Sigmoid colon (tissue), 7 donors: ENCODE measurements at places on chromosomes 5 and 9. TPM values are rescaled to one million over a fixed set of nuclear protein-coding genes. Genes with fewer than 3 reads are reported as not detected.

Gene DDX4
- total RNA-seq: 0.33 TPM

Gene KCNMB1
- total RNA-seq: 38.6 TPM

DNA sequence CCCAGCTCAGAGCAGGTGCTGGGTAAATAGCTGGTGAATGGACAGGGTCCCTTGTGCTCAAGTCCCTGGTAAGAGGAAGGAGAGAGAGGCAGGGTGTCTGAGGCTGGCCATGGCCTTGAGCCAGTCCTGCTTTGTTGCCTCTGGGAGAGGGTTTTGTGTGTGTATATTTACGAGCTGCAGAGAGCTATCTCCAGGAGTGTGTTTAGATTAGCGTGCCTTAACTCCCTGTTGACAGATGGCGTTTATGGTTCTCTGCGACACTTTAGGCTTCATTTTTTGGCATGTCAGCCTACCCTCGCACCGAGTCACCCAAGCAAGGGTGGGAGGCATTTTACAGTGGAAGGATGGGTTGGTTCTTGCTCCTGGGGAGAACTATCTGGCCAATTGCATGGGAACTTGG lies 22.2 kb downstream of the HMCN2 start:
- peak overlapping the region; percentile 91 for H3K27ac ChIP-seq
- no peaks in the 10 kb centered on the region for H3K36me3 ChIP-seq
- no peaks in the 10 kb centered on the region for H3K27me3 ChIP-seq
- H3K4me3 ChIP-seq: no peak overlapping the region
- DNase-seq: no peak
- H3K4me1 ChIP-seq: peaks cover 86% of the 10 kb centered on the region

DNA sequence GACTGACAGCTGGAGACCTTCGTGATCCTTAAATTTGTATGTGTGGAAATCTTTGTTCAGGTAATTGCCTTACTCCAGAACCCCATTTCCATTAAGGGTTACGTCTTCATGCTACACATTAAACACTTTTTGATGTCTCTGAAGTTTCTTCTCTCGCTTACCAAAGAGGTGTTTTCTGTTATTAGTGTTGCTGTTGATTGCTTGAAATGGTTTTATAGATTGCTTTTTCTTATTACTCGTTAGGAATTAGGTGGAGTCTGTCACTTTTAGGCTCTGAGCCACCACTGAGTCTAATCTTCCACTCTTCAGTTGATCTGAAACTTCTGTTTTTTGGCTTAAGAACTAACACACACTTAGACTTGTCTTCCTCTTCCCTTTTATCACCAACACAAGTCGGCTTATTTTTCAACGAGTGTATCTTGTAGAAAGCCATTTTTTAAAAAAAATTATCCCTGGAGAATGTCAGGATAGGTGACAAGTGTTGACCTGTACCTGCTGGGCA lies 62.2 kb upstream of the PPARGC1B start:
- H3K4me3 ChIP-seq: no peak overlapping the region
- no peaks in the 10 kb centered on the region for H3K36me3 ChIP-seq
- no peak overlapping the region for H3K27ac ChIP-seq

GRCh38 chr5:1756481-1756880 lies 43.2 kb downstream of the MRPL36 start:
- H3K4me3 ChIP-seq: no peak overlapping the region
- no peaks in the 10 kb centered on the region for H3K36me3 ChIP-seq
- no peak for DNase-seq
- H3K27me3 ChIP-seq: peaks cover 9% of the 10 kb centered on the region
- no peaks in the 10 kb centered on the region for H3K4me1 ChIP-seq

DNA sequence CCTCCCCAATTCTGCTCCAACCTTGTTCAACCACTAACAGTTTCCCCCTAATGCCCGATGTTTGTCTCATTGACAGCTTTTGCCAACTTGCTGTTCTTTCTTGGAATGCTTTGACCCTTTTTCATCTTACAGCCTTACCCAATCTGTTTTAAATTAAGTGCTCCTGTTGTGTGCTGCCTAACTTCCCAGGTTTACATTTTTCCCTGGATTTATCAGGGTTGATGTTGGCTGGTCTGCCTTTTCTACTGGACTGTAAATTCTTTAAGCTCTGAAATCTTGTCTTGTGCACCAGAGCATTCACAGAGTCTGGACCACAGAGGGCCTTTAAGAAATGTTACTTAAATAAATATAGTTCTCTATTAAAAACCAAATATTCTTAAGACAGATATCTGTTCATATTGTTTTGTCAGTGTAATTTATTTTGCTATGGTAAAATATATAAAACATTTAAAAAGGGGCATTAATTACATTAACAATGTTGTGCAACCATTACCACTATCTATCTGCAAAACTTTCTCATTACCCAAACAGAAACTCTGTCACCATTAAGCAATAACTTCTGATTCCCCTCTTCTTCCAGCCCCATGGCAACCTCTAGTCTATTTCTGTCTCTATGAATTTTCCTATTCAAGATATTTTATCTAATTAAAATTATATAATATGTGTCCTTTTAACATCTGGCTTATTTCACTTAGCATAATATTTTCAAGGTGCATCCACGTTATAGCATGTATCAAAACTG lies 73.0 kb downstream of the OSTF1 start:
- no peaks in the 10 kb centered on the region for H3K4me1 ChIP-seq
- H3K27ac ChIP-seq: no peak overlapping the region
- no peaks in the 10 kb centered on the region for H3K27me3 ChIP-seq
- no peak for DNase-seq
- H3K4me3 ChIP-seq: no peak overlapping the region

DNA sequence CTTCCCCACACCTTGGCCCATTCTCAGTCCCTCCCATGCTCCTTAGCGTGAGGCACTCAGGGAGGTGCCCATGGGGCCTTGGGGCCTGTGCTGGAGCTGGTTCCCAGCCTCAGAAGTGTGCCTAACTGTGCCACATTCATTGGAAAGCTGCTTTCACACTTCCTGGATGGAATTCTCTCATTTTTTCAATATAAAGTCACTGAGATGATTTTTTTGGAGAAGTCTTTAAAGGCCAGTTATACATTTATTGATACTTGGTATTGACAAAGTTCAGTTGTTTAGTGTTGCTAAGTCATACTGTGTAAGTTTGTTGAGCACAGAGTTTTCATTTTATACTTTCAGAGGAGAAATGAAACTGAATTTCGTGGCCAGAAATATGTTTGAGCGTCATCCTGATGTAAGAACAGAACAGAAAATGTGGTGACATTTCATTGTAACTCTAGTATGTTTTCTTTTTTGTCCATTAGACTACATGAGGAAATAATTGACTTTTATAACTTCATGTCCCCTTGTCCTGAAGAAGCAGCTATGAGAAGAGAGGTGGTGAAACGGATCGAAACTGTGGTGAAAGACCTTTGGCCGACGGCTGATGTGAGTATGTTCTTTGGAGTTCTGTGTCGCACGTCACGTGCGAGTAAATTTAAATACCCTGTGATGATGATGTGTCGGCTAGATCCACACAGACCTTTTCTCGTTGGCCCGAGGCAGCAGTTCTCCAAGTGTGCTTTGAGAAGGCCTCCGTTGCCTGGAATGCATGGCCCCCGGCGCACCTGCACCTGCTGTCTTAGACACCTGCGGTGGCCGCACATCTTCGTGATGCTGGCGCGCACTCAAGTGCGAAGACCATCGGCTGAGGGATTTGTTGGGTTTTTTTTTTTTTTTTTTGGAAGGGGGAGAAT lies 24.1 kb downstream of the TENT4A start:
- H3K4me1 ChIP-seq: no peaks in the 10 kb centered on the region
- no peak for DNase-seq
- H3K27me3 ChIP-seq: no peaks in the 10 kb centered on the region

DNA sequence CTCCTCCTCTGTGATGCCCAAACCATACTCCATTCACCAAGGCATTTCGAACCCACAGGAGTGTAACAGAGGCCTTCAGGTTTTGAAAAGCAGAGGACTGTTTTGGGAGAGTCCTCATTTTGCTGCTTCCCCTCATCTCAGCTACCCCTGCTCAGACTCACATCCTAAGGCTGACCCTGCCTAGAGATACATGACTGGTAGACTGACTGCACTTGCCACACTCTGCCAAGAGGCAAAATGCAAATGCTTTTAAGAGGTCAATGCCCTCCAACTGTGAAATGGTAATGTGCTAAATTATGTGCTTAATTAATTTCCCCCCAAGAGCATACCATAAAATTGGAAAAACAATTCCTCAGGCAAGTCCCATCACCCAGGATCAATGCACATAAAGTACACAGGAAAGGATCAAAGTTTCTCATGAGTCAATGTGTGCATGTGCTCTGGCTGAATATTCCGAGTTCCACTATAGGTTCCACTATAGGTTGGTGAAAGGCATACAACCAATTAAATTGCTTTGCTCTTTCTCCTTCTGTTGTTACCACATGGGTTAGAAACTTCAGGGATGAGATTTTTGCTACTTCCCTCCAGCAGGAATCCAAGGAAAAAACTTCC lies 87.0 kb downstream of the RGS7BP start:
- DNase-seq: no peak
- H3K4me3 ChIP-seq: no peak overlapping the region
- H3K36me3 ChIP-seq: no peaks in the 10 kb centered on the region
- H3K27ac ChIP-seq: no peak overlapping the region
